Mucosa of descending colon (tissue), 3 donors: ENCODE measurements at places on chromosomes 2 and 18.

GRCh38 chr2:1581965-1582625 is 162.2 kb downstream of the PXDN start:
- DNase-seq, result no peak

- DNase-seq, result no peak
Observed at GRCh38 chr2:15628899-15629855, 37.5 kb downstream of the DDX1 start.

DNA sequence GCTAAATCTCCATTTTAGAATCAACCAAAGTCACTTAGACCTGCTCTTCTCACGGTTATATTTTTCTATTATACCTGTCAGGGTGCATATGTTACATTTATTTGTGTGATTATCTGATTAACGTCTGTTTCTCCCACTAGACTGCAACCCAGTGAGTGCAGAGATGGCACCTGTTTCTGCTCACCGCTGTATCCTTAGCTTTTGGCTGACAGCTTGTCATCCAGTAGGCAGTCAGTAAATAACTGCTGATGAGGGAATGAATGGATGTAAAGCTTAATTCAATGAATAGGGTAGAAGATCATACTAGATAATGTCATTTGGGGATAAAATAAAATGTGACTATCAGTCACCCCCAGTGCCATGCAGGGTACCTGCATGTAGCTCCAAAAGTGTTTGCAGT is 6.9 kb upstream of the CHRNA1 start:
- DNase-seq, result no peak

DNA sequence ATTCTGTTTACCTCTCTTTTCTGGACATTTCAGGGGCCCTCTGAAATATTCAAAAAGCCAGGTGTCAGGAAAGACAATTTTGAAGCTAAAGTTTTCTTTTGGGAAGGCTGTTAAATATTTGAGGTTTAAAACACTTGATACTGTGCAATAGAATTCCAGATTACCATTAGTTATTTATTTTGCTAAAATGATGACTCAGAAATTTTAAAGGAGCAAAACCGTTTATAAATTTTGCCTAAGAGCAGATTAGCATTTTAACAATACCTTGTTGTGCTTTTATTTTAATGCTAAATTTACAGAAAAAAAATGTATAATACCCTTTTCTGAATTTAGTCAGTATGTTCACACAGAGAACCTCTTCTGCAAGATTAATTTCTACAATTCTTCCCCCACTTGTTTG is 1159.9 kb downstream of the DSC3 start:
- DNase-seq, result no peak

DNA sequence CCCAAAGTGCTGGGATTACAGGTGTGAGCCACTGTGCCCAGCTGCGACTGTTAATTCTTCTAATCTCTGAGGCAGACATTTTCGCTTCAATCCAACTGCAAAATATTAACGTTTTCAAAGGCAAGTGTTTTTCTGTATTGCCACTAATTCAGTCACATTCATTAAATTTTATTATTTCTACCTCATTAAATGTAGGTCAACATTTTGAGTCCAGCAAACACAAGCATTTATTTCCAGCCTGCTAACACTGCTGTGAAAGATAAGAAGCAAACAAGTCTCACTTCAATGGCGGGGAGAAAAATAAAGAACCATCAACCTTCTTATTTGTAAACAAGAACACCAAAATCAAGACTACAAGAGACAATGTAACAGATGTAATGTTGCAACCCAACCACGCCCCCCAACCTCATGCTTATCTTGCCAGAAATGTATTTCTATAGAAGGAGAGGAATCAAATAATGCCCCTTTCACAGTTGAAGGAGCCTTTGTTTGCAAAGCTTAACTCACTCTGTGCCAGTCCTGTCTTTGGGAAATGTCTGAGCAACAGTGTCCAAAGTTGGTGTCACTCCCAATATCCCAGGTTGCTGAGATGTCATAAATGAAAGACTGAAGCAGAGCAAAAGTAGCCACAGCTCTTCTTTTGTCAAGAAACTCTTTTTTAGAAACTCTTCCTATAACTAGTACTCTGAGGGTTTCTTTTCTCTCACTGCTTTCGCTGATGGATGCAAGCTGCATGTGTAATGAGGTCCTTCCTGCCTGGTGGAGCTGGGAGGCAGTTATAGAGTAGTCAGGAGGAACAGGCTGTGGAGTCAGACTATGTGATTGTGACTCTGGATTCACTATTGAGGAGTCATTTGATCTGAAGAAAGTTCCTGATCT is 8.6 kb downstream of the DOCK10 start:
- no peak for DNase-seq

- DNase-seq, result no peak
Observed at GRCh38 chr2:66496670-66497420, 61.9 kb downstream of the MEIS1 start.

DNA sequence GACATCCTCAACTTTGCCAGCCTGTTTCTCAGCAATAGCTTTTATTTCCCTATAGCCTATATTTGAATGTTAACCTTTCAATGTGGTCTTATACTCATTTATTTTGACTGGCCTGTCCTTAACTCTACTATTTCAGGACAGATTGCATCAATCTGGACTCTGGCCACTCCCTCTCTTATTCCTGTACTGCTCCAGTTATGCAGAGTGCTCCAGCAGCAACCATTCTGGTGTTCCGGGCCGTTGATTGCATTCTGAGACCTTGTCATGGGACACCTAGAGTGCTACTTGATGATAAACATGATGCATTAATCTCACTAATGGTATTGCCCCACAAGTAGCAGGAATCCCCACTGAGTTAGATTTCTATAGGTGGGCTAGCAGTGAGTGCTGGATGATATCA is 363.4 kb downstream of the LRRTM1 start:
- no peak for DNase-seq

DNA sequence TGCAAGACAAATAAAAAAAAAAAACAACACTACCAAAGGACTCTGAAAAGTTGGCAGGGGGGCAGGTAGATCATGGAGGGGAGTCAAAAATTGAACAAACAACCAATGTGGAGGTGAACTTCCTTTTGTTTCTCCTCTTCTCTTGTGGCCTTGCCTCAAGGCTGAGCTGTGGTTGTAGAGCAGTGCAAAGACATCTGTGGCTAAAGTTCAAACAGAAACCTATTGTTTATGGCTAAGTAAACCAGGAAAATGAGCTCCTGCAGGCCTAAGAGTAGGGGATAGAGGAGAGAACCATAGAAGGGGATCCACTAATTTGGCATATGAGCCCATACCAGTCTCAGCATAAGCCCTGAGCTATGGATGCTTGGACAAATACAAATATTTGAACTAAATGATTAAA is 40.2 kb upstream of the EGR4 start:
- no peak for DNase-seq

DNA sequence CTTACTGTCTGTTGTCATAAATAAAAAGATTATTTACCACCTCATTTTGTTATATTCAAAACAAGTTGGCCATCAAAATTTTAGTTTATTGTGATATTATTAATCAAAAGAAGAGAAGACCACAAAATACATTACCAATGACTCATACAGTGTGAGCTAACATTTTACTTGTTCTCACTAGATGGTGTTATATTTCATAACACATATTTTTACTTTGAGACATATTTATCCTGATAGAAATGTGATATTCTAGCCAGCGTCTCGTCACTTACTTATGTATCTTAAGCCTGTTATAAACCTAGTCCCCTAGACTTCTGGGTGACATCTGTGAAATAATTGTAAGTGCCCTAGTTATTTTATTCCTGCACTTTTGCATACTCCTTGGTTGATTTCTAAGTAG is 263.2 kb downstream of the CDH7 start:
- DNase-seq, result no peak

DNA sequence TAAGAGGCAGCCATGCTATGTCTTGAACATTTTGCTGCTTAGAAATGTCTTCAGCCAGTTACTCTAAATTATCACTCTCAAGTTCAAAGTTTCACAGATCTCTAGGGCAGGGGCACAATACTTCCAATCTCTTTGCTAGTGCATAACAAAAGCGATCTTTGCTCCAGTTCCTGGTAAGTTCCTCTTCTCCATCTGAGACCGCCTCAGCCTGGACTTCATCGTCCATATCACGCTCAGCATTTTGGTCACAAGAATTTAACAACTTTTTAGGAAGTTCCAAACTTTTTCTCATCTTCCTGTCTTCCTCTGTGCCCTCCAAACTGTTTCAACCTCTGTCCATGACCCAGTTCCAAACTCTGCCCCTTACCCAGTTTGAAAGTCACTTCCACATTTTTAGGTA is 8.8 kb upstream of the SLC35F5 start:
- DNase-seq, result no peak

- DNase-seq, result no peak
Observed at GRCh38 chr2:143856978-143857377, 662.9 kb downstream of the ZEB2 start.
